Activated CD4-positive, CD25-positive, alpha-beta regulatory T cell treated with anti-CD3 and anti-CD28 coated beads, Interleukin-2, amount 50 U/mL, for 16 hours (primary cell): ENCODE measurements at places on chromosomes 16 and 17.

DNA sequence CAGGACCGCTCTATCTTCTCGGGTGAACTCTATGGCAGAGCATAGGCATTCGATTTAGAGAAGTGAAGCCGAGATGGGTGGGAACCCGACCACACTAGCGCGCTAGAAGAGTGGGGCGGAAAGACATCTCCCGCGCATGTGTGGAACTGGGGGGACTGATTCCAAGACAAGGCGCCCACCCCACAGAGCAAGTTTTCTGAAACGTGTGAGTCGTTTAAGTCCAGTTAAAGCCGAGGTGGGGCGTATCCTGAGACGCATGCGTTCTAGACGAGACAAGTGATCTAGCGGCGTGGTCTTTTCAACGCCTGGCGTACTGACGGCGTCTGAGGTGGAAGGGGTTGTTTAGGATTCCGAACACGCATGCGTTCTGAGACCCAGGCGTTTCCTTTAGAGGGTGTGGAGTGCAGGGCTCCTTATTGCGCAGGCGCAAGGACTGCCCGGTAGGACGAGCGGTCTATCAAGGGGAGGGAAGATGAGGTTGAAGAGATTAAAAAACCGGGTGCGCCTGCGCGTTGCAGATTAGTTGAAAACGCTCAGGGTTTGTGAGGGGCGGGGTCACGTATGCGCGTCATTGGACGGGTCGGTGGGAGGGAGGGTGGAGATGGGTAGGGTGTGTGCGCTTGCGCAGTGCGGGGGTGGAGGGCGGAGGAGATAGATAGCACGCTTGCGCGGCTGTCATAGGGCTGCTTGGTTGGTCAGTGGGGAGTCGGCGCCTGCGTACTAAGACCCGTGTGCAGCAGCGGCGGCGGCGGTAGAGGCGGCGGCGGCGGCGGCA, at the start of gene EIF5A:
Gene EIF5A, plus strand, starts transcription at position 718 of the 775 bp plus-strand sequence. CDS start 2,008 bp downstream, outside the sequence.
- DNase-seq: peak; percentile 100

DNA sequence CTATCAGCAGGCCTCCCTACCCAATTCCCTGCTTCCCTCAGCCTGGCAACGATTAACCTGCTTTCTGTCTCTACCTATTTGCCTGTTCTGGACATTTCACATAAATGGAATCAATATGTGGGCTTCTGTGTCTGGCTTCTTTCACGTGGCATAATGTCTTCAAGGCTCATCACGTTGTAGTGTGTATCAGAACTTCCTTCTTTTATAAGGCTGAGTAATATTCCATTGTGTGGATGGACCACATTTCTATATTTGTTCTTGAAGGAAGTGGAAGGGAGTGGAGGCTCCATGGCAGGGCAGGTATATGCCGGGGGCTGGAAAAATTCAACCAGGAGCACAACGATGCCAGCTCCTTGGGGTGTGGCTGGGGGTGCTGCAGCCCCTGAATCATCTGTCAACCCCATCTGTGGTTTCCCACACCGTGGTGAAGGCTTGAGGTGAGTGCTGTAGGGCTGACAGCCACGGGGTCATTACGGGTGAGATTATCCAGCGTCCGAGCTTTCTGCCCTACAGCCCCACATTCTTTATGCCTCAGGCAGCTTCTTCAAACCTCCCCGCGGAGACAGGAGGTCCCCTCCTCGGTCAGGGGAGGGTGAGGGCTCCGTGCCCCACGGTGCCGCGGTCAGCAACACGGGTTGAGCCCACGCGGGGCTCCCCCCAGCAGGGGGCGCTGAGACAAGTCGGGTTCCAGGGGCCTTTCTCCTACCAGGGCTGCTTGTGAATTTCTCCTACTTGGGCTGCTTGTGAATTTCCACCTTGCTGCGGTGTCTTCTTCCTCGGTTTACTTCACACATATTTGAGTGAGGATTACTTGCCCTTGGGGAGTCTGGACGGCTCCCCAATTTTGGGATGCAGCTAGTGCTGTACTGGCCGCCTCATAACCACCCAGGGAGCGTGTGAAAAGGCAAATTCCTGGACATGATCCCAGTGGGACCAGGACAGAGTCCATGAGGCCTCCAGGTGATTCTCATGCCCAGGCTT, 18.3 kb upstream of the WFIKKN2 start:
- peak; percentile 24 for DNase-seq

GRCh38 chr17:32297860-32298259, 32.2 kb downstream of the RHBDL3 start:
- no peak for DNase-seq

GRCh38 chr17:76199469-76199868, 40.8 kb downstream of the RNF157 start:
- DNase-seq: peak; percentile 36

- no peak for DNase-seq
Measured at GRCh38 chr16:54783226-54783625, 147.4 kb upstream of the IRX5 start.

DNA sequence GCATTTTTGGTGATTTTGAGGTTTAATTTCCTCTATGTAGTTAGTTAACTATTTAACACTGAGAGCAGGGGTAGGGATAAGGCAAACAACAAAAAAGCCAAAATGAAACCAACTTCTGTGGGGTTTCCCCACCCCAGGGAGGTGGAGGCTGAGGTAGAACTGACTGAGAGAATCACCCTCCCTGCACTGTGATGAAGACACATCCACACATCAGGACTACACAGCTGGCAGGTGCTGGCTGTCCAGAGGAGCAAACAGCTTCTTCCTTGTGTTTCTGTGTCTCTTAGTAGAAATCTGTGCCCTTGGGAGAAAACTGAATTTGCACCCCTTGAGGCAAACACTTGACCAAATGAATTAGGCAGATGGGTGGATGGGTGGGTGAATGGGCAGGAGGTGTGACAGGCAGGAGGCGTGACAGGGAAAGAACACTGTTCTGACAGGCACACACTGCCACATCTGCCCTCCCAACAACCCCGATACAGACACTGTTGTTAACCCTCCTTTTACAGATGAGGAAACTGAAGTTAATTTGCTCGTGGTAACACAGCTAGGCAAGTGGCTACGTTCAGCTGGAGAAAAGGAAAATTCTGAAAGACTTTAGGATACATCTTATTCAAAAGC, 62.9 kb upstream of the AMZ2 start:
- DNase-seq: no peak

DNA sequence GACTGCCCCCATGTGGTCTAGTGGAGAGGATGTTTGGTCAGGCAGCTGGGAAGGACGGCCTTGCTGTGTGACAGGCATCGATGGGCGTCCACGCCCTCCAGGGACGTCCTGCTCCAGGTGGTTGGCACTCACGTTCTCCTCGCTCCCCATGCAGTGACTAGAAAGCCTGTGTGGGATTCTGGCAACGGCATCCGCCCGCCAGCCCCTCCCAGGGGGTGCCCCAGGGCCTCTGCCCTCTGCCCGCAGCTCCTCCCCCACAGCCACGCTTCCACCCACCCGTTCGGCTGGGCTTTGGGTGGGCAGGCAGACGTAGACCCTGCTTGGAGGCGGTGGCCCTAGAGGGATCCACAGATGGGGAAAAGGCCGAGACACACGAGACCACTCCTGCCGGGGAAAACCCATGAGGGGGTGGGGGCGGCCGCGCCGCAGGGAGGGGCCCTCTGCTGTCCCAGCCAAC, 4.7 kb upstream of the IL17C start:
- DNase-seq: no peak

- no peak for DNase-seq
Measured at GRCh38 chr17:20315821-20316220, 151.5 kb downstream of the LGALS9B start.

GRCh38 chr17:35188111-35188510, 6.1 kb downstream of the SLC35G3 start:
- no peak for DNase-seq

DNA sequence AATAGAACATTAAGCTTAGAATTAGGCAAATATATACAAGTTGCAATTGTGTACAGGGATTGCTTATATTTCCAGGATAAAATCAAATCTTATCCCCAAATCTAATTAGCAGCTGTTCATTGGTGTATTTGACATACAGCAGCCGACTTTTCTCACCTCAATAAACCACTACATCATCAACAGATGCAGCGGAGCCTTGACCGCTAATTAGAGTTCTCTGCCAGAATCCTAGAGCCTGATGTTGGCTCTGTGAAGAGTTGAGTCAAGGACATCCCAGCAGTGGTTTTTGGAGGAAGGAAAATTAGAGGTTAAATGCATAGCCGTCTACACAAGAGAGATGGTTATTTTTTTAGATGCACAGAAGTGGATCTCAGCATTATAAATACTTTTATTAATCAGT, 221.9 kb upstream of the CACNG5 start:
- DNase-seq: no peak

DNA sequence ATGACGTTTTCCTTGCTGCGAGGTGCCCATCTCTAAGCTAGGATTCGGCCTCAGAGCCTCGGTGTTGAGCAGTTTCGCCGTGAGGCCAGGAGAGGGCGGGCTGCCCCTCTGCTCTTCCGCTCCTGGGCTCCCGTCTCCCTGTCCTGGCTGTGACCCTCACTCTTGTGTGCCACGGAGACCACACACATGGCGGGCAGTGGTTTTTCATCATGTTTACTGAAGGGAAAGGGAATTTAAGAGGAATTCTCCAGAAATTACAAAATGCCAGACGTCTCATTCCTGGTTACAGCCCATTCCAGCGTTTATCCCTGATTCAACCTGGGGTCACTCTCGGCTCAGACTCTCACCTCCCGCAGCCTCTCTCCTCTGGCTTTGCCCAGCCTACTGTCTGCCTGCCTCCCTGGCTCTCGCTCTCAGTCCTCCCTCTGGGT, 96.8 kb upstream of the ELAC2 start:
- DNase-seq: no peak

DNA sequence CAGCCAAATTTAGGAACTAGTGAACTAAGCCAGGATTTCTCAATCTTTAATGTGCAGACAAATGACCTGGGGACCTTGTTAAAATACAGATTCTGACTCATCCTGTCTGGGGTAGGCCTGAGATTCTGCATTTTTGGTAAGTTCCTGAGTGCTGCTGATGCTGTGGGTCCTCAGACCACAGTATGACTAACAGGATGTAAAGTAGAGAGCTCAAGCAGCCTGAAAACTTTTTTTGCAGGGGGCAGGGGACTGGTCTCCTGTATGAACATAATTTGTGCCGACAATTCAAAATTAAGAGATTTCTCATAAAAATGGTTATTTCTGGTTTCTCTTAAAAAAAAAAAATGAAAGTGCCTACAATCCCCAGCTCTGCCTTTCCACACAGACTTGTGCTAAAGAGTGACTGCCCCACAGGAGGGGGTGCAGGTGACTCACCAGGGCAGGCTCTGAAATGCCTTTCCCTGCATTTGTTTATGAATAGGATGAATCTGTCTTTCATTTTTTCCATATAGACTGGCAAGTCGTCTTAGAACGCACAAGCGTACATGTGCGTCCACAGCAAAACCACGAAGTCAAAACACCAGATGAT, 271.5 kb downstream of the PHKB start:
- DNase-seq: no peak

- no peak for DNase-seq
Measured at GRCh38 chr17:11871773-11872172, 125.5 kb downstream of the ZNF18 start.

DNA sequence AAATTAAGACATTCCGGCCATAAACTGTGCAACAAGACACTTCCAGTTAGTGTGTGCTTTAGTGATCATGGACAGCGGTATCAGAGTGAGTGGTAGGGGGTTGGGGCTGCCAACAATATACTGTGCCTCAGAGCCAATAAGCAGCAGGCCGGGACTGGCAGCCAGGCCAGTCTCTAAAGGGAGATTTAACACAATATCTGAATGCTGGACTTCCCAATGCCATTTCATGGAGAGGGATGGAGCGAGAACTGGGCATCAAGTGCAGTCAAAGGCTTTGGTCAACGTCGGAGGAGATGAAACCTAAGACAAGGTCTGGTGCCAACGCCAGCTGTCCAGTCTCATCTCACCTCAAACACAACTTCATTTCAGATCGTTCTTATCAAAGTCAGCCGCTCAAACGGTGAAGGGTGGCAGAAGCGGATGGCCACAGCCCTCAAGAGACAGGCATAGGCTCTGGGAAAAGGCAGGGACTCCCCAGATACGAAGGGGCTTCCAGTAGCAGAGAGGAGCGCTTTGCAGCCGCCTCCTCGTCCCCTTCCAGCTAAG, 935 bp downstream of the USP32 start:
- no peak for DNase-seq

DNA sequence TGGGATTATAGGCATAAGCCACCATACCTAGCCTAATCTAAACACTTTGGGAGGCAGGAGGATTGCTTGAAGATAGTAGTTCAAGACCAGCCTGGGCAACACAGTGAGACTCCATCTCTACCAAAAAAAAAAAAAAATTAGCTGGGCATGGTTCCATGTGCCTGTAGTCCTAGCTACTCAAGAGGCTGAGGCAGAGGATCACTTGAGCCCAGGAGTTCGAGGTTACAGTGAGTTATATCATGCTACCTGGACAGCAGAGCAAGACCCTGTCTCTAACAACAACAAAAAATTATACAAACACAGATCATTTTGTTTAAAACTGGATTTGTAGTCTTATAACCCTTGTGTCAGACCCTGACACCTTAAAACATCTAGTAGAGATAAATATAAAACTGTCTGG, 7.7 kb upstream of the C16orf54 start:
- no peak for DNase-seq

DNA sequence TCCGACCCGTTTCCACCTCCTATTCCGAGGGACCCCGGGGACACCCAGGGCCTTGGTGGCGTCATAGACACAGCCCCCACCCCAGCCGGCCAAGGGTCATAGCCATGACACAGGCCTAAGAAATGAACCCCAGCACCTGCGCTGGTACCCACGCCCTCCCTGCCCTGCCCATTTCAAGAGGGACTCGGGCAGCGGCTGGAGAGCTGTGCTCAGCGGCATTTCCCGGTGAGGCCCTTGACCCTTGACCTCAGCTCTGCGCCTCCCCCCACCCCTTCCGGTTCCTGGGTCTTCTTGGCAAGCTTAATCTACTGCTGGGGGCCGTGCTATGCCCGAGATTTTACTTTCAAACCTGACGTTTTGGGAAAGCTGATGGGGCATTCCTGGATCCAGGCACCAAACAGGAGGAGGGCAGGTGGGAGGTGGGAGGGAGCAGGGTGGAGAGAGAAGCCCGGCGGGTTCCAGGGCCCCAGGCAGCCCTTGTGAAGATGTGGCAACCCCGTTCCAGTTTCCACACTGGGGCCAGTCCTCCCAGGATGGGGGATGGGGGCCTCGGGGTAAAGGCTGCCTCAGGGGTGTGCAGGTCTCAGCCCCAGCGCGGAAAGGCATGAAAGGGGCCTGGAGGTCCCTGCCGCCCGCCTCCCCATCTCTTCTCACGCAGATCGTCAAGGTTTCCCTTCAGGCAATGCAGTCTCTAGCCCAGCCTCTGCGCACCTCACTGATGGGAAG, at the start of gene SLC22A31:
Gene SLC22A31, minus strand, starts transcription at position 414 of the 726 bp plus-strand sequence. Its CDS starts 36 bp downstream, at position 378.
- DNase-seq: no peak

- no peak for DNase-seq
Measured at GRCh38 chr16:84379008-84379708, 10.8 kb downstream of the ATP2C2 start.

DNA sequence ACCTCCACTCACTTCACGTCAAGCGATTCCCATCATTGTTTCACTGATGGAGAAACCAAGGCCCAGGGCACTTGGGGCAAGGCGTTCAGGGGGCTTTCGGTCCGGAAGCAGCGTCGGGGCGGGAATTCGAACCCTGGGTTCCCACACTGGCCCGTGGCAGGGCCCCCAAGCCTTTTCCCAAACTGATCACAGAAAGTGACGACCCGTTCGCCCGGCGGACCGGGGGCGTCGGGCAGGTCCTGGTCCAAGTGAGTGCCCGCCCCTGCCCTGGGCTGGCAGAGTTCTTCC, 856 bp upstream of the MON1B start:
- DNase-seq: no peak

GRCh38 chr17:39667262-39667944, 850 bp upstream of the PNMT start:
- no peak for DNase-seq
